Amniotic epithelial cell (primary cell): ENCODE measurements at places on chromosomes 11 and 22.
A peak's percentile ranks its signal among the peaks of the same experiment; 100 is the strongest.

DNA sequence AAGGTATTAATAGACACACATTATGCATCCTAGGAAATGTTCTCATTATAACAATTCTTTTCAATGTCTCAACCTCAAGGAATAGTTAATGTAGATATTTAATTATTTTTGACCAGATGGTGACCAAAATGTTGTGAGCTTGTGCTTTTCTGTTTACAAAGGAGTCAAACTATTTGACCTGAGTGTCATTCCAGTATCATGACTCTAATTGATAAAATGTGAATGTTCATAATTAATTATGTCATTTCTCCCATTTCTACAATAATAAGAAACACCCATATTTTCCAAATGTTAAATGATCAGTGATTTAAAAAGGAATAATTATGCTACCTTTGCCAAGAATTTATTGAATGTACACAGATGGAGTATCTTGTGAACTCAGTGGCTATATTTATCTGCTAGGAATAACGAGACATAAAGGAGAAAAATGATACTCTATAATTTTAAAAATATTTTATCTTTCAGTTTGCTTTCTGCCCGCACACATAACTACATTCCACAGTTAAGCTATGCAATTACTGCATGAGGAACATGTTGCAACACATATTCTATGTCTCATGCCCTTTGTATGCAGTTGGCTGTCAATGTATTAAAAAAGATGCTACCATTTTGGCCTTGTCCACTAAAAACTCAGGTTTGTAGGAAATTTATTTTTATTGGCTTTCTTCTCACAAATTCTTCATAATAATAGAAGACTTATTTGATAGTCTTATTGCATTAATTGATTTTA lies 376.7 kb upstream of the CCDC179 start:
- DNase-seq = peak; percentile 84

DNA sequence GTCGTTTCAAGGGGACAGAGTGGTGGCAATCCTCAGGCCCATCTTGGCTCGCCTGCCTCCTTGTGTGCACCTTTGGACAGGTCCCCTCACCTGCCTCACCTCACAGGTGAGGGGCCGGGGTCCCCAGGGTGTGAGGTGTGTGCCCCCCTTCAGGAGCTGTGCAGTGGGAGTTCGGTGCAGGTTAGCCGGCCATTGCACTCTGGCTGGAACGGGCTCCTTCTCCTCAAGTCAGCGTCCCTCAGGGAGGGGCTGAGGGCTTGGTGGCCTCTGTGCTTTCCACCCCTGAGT lies 269.1 kb downstream of the TBC1D22A start:
- no peak for DNase-seq

GRCh38 chr22:48321986-48322545 lies 1505.6 kb downstream of the BRD1 start:
- no peak for DNase-seq

- no peak for DNase-seq
Observed at GRCh38 chr11:107857550-107858216, 904 bp downstream of the SLC35F2 start.

DNA sequence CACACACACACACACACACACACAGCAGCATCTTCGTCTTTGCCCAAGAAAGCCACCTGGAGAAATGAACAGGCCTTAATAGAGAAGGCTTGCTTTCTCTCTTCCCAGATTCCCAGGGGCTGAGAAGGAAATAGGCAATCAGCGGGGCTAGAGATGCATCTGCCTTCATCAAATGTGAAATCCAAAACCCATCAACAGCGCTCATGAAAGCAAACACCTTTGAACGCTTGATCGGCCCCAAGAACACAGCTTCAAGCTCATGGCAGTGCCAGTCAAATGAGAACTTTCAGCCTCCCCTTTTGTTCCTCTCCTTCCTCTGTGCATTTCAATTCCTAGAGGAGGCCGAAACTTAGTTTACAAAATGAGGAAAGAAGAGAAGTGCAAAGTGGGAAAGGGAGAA lies 122.7 kb downstream of the EFCAB6 start:
- no peak for DNase-seq

DNA sequence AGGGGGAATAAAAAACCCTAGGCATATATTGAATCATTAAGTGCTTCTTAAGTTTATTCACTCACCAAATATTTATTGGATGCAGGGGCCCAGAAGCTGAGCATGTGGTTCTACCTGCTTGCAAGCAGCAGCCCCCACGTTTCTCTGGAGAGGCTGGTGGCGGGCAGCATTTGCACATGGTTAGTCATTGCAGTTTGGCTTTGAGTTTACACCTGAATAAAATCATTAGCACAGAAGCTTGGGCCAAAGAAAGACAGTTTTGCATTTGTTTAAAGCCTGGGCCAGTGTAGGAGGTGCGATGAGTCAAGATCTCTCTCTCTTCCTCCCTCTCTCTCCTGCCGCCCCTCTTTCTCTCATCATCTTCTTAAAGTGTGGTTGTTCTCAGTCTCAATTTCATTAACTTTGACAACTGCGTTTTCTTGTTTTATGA lies 72.6 kb downstream of the C22orf31 start:
- peak; percentile 72 for DNase-seq

DNA sequence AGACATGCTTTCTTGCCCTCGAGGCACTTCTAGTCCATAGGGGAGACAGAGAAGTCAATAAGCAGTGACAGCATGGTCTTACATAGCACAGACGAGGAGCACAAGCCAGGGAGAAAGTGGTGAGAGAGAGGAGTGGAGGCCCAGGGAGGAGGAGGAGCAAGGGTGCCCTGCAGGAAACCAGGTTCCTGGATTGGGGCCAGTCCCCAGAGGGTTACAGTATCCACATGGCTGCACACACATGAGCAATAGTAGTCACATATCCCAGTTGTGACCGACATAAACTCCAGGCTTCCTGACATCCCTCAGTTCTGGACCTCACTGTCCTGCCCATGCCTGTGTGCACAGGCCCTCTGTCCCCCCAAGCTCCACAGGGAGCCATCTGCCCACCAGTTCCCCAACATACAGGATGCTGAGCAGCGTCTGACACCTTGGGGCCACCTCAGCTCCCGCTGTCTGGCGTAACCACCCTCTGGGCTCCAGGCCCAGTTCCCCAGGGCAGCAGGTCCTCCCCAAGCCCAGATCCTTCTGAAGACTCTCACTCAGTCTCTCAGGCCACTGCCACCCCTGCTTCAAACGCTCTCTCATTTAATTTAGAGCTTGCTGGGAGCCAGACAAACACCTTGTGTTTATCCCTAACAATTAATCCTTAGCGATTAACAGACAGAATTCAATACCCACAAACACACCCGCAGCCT lies 53.7 kb downstream of the DSCAML1 start:
- DNase-seq = no peak

GRCh38 chr11:81424822-81425221 lies 1308.8 kb downstream of the FAM181B start:
- DNase-seq = no peak

- no peak for DNase-seq
Observed at GRCh38 chr11:12089473-12089872, 20.9 kb upstream of the MICAL2 start.

DNA sequence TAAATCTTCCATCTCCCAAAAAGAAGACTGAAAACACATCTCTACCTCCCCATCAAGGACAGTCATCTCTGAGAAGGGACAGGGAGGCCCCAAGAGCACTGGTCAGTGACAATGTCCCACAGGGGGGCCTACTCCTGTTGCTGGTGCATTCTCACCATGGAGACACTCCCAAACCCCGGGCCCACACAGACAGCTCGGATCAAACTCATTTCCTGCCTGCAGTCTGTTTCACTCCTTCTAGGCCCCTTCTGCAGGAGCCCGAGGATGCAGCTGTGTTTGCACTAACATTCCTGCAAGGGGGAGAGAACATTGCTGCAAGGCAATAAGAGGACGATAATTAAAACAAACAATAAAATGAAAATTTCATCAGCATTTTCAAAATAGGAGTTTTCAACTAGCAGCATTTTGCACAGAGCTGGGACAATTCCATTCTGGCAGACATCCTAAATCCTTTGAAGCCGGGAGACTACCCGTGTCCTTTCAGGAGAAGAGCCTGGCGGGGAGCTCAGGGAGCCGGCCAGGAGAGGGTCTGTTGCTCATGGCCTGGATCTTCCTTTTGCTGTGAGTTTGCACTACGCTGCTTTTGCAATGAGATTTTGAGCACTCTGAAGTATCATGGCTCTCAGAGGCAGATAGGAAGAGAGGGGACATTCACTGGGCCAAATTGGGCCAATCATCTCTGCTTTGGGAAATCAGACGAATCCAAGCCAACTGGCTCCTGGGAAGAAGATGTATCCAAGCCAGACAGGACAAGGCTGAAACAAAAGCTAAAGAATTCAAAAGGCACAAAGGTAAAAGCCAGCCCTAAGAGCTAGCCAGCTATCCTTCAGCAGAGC lies 33.2 kb downstream of the SPATA19 start:
- DNase-seq = no peak

GRCh38 chr22:44391481-44392445 lies 79.0 kb upstream of the SHISAL1 start:
- no peak for DNase-seq

DNA sequence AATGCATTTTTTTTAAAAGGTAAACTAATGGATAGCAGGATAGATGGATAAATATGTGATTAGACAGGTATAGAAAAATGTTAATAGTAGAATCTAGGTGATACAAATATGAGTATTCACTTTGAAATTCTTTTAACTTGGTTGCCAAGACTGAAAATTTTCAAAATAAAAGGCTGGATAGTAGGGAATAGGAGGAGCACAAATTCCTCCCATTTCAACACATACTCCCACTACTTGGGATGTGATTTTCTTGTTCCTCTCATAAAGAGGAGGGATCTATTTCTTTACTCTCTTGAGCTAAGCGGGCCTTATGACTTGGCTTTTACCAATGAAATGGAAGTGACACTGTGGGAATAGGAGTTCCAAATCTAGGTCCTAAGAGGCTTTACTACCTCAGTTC lies 35.9 kb downstream of the PIK3C2A start:
- DNase-seq = peak; percentile 55

DNA sequence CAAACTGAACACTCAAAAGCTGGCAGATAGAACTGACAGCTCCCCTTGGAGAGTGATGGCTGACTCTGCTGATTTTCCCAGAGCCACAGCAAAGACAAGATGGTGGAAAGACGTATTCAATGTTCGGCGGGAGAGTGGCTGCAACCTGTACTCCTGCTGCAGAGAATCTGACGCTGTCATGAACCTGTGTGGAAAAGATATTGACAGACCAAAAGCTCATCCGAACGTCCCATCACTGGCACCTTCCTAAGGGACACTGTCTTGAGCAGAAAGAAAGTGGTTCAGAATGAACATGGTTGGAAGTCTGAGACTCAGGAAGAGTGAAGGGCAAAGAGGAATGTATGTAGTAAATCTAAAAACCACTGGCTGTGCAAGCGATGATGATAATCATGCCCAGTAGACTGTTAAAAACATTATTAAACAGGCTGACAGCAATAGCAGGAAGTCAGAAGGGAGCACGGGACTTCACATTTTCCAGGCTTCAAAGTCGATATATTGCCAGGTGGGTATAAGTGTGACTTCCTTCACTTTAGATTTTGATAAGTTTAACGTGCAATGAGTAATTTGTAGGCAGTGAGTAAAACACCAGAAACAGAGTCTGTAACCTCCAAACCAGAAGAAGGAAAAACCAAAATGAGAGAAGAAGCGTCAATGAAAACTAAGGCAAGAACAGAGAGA lies 6.2 kb upstream of the IL17REL start:
- no peak for DNase-seq

DNA sequence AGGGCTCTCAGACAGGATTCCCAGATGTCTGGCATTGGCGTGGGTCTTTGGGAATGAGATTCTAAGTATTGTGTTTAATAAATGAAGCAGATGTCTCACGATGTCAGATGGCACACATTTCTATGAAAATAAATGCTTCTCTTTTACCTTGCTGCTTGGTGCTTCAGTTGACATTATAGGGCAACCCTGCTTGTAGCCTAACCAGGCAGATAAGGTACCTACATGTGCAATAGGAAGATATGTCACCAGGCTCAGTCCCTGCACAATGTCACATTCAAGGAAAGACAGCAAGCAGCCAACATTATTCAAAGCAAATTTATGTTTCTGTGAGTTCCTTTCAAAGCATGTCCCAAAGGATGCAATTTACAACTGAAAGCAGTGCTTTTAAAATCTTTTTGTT lies 43.4 kb upstream of the SYN3 start:
- DNase-seq = no peak

DNA sequence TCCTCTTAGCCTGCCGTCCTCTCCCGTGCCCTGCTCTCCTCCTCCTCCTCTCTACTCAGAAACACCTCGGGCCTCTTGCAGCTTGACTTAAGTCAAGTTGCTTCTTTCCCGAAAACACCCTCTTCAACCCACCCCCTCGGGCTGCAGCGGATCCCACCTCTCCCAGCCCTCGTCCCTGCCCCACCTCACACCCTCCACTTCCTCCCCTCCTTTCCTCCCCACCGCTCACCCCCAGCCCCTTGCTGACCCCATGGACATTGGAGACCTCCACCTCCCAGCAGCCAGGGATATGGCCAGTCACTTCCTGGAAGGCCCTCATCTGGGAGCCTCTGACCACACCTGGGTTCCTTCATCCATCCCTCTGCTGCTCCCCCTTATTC lies 8.5 kb upstream of the CYTH4 start:
- no peak for DNase-seq

DNA sequence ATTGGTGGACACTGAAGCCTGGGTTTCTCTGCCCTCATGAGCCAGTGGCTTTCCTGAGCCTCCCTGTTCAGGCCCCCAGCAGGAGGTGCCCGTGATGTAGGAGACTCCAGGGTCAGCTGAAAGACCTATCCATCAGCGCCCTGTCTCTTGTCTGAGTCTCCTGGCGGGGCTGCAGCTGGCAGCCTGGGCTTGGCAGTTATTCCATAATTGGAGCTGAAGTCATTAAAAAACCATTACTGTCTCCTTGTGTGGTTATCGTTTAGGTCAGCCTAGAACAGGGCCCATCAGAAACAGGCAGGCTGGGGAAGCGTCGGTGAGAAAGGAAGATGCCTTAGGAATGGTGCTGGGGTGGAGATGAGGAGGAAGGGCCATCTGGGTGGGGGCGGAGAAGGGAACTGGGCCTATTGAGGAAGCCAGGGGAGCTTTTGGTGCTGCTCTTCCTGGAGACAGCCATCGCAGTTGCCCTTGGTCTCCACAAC lies 5.0 kb downstream of the TUB start:
- peak; percentile 23 for DNase-seq

DNA sequence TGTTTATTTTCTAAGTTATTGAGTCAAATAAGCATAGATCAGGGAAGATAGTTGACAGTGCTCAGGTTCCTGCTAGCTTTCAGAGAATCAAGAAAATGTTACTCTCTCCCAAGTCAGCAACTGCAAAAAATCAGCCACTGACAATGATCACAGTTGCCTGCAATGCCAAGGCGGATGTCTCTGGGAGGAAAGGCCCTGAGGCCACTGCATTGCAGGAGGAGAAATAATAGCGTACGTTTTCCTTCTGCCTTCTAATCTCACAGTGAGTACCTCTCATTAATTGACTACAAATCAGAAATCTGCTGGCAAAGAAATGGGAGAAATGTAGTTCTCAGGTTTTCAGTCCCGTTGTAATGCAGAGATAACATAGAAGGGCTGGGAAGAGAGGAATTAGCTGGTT lies 54.0 kb upstream of the SPON1 start:
- no peak for DNase-seq
